ENCODE measurements at places on chromosomes 3 and 15.

- DNase-seq: no peak
Measured at GRCh38 chr15:38920966-38921365, 356.4 kb upstream of the RASGRP1 start.

GRCh38 chr15:71353171-71353570 lies 237.9 kb downstream of the THSD4 start:
- no peak for DNase-seq

- no peak for DNase-seq
Measured at GRCh38 chr3:195709676-195710085, 11.1 kb upstream of the MUC20 start.

GRCh38 chr15:98649472-98650416 lies 1.4 kb downstream of the IGF1R start:
- DNase-seq: peak; percentile 37

GRCh38 chr3:140530603-140531002 lies 147.3 kb upstream of the TRIM42 start:
- no peak for DNase-seq

GRCh38 chr3:69927571-69927970 lies 72.0 kb upstream of the SAMMSON start:
- DNase-seq: no peak

DNA sequence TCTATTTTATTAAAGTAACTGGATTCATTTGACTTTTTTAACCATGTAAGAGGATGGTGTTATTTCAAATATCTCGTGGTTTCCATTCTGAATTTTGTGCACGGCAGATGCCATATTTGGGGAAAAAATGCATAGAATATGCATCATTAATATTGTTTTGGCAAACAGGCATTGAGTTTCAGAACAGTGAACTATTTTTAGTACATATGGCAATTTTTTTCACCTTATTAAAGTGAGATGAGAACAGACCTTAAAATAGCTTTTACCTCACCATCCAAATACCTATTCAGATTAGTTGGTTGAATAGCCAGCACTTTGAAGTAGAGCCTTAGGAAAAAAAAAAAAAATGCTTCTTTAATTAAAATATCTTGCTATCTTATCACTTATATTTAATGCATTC lies 117.3 kb upstream of the FLNB start:
- no peak for DNase-seq

- DNase-seq: peak; percentile 47
Measured at GRCh38 chr15:51649659-51650521, 27.3 kb upstream of the DMXL2 start.

- no peak for DNase-seq
Measured at GRCh38 chr3:115549071-115549470, 74.2 kb upstream of the GAP43 start.

- DNase-seq: no peak
Measured at GRCh38 chr15:101458908-101459578, 30.5 kb downstream of the PCSK6 start.

GRCh38 chr15:58148633-58149445 lies 10.7 kb downstream of the AQP9 start:
- DNase-seq: no peak

DNA sequence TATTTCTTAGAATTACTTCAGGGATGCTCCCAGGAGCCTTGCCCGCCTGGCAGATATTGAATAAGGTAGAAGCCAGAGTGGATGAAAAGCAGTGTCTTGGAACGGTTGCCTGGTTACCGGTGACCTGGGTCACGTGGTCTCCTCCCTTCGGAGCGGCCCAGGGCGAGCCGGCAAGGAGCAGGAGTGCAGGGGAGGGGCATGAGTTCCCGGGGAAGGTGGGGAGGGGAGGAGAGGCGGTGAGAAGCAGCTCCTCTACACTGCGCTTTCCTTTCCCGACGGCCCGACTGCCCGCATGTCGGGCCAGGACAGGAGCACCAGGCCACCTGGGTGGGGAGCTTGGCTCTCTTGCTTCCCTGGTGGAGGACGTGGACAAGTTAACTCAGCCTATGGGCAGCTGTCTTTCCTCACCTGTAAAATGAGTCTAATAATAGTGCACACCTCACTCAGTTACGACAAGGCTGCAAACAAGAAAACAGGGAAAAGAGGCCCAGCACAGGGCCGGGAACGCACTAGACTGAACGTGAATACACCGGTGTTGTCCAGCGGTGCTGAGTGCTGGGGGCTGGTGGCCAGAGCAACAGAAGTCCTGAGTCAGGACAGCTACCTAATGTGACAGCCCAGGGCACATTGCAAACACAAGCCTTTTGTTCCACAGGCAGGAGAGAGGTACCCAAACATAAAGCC lies 198.3 kb downstream of the ADAMTS9 start:
- peak; percentile 93 for DNase-seq
